ENCODE measurements at places on chromosomes 3 and 15.

- no peak for DNase-seq
These were observed 366.4 kb upstream of the TRIM42 start for GRCh38 chr3:140311428-140311827.

DNA sequence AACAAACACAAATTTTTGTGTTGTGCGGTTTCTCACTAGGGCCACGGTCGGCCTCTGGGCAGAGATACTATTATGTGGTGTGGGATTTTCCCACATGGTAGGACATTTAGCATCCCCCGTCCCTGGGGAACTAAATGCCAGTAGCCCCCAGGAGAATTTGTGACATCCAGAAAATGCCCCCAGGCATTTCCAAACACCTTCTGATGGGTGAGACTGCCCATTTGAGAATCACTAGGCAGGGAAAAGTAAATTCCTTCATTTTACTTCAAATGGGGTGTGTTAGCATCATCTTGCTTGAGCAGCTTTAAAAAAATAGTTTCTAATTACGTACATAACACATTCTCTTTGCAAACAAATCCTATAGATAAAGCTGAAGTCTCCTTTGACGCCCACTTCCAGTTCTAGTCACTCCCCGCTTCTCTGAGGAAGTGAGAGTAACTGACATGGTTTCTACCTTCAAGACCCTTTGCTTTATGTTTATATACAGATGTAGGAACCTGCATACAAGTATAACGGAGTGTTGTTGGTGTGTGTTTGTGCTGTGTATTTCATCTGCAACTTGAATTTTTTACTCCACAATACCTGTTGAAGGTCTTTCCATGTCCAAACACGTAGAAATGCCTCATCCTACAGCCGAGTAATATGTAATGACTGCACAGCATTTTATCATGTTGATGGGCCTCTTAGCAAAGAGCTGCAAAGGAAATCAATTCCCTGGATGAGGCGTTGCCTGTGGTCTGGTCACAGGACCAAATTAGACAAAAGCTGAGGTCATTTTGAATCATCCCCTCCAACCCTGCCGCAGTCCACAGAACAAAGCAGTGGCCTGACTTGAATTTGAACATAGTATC is 31.4 kb upstream of the ZBTB38 start:
- no peak for DNase-seq

- no peak for DNase-seq
These were observed 49.3 kb downstream of the TMEM212 start for GRCh38 chr3:171892457-171892856.

DNA sequence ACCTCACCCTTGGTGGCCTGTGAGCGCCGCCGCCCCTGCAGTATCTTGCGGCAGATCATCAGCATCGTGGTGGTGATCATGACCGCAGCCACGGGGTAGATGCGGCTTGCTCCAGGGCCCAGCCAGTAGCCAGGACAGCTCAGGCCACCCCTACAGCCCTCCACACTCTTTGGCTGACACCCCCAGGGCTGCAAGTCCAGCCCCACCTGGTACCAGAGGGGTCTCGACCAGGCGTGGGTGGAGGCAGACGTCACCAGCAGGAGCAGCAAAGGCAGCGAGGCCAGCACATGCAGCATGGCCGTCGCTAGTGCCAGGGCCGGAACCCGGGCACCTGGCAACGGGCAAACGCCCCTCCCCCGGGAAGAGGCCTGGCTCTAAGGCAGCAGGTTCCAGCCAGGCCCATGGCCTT is at the start of gene TMEM89:
TMEM89 (minus strand) TSS at position 309 of the 409 bp plus-strand sequence; CDS start at position 296, 13 bp downstream.
- DNase-seq = no peak
